CD8-positive, alpha-beta T cell (primary cell): ENCODE measurements at places on chromosomes 13 and 19. TPM values are rescaled to one million over a fixed set of nuclear protein-coding genes. Genes with fewer than 3 reads are reported as not detected.

DNA sequence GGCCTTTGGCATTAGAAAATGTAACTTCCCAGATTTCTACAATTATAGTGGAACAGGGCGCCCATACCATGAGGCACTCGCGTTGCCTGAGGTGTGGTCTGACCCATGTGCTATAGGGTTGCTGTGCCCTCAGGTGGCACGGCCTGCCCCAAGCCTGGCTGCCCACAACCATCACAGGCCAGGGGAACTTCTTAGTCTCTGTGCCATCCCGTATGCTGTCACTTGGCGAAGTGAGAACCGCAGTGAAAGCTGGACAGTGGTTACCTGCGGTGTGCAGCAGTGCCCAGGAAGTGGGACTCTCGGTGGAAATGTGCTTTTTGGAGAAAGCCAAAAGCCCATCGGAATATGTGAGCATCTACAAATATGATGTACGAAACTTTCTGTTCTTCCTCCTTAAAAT is 88.2 kb upstream of the GPR183 start:
- no peak for DNase-seq

DNA sequence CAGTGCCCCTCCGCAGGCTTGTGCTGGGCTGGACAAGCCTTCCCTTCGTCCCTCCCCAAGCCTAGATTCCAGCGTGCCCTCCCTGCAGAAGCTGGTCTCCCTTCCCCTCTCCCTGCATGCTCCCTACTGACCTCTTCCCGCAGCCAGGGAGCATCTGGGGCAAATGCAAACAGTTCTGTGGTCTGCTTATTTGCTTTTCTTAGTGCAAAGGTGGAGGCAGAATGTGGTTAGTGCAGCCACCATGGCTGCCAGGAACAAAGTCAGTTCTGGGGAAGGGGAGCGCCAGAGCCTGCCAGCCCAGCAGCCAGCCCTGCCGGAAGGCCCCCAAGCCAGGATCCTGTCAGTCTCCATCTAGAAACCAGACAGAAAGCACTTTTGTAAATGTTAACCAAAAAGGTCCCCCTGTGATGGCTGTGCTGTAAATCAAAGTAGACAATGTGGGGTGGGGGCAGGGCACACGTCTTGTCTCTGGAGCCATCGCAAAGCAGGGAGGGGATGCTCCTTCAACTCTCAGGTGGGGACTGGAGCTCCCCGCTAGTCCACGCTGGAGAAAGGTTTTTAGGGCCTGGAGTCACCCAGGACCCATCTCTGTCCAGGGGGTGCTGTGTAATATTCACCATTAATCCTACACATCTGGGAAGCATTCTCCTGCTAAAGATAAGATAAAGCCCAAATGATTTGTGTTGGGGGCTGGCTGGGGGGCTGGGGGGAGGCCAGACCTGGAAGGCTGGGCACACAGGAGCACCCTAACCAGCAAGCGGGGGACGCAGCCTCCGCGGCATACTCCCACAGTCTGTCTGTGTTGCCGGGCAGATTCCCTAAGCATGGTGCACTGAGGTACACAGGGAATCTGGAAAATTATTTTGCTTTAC is 30.9 kb downstream of the SERP2 start:
- no peak for DNase-seq

DNA sequence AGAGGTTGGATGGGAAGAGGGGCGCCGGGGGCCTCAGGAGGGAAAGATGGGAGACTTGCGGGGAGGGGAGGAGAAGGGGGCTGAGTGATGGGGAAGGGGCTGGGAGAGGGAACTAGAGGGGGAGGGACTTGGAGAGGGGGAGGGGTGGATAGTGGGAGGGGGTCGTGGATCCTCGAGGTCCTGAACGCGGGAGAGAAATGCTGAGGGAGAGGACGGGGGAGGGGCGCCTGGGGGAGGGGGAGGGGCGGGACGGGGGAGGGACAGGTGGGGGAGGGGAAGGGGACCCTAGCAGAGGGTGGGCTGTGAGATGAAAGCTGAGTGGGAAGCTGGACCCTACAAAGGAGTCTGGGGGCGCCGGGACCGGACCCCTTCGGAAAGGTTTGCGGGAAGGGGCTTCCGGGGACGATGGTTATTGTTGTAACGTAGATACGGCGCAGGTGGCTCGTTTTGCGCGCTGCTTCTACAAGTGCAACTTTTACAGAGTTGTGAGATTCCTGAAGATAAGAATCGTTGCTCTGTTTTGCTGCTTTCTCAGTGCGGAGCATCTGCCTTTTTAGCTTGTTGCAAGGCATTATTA is 418 bp downstream of the ZNF444 start:
- DNase-seq: peak; percentile 16

DNA sequence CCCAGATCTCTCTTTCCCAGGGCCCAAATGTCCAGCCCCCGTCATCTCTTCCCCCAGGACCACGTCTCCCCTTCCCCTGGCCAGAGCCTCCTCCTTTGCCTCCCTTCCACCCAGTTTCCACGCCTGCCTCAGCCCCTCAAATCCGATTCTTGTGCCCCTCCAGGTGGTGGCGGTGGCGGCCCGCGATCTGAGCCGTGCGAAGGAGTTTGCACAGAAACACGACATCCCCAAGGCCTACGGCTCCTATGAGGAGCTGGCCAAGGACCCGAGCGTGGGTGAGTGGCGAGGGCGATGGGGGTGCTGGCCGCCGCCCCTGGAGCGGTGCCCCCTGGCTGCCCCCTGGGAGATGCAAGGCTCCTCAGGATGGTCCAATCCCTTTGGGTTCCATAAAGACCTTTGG is 1.3 kb downstream of the DHDH start:
- no peak for DNase-seq

The KCNC3 gene
- total RNA-seq: 0.39 TPM

The NPAS1 gene
- 1.1 TPM for total RNA-seq
